Left ventricle myocardium inferior (tissue), 1 donor: ENCODE measurements at places on chromosomes 1 and 21.

- no peak overlapping the region for H3K4me3 ChIP-seq
- peaks cover 27% of the 10 kb centered on the region for H3K4me1 ChIP-seq
- H3K27ac ChIP-seq = peak overlapping the region; percentile 18
- no peaks in the 10 kb centered on the region for H3K36me3 ChIP-seq
- no peak for DNase-seq
- no peaks in the 10 kb centered on the region for H3K27me3 ChIP-seq
Observed at GRCh38 chr1:99539131-99539530, 106.8 kb upstream of the PALMD start.

DNA sequence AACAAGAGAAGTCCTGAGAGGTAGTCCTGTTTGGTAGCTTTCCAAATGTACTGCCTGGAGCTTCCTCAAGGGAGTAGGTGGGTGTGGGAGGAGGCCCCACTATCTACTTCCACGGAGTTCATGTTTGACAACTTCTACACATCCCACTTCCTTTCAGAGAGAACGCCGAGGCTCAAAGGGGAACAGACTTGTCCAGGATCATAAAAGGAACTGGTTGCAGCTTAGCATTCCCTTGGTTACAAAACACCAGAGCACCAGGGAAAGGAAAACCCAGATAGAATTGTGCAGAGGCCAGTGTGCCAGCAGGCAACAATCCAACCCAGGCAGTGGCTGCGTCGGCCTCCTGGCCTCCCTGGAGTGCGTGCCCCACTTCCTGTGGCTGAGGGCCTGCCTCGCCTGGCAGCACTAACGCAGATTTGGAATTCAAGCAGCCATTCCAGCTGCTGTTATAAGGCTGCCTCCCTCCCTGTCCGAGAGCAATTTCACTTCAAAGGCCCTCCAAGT is 4.2 kb upstream of the RAP1GAP start:
- peak overlapping the region; percentile 57 for H3K27ac ChIP-seq
- H3K4me1 ChIP-seq = peaks cover 55% of the 10 kb centered on the region
- peaks cover 16% of the 10 kb centered on the region for H3K36me3 ChIP-seq

GRCh38 chr1:154474802-154475201 is 27.2 kb upstream of the TDRD10 start:
- H3K4me1 ChIP-seq = peaks cover 17% of the 10 kb centered on the region
- no peak for DNase-seq
- no peak overlapping the region for H3K27ac ChIP-seq
- no peaks in the 10 kb centered on the region for H3K36me3 ChIP-seq

DNA sequence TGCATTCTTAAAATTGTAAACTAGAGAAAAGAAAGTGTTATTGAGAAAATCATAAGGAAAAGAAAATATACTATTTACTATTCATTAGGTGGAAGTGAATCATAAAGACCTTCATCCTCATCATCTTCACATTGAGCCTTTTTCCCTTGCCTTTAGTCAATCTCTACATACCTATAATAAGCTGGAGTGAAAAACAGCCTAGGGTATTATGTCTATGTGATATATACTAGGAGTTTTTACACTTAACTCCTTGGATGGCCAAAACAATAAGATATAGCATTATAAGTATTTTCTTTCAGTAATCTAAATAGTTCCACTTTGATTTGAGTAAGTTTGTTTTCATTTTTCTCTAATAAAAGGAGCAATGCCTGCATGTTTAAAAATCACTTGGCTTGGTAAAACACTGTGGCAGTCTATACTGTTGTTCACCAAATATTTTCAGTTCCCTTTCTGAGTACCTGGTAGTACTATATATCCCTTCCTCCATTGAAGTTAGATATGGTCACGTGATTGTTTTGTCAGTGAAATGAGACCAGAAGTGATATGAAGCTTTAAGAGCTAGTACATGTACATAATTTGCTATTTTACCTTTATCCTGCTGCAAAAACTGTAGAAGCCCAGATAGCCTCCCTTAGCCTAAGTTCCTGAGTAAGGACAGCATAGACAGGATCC is 78.3 kb downstream of the CLEC20A start:
- H3K36me3 ChIP-seq = peaks cover 5% of the 10 kb centered on the region
- no peak for DNase-seq
- H3K4me1 ChIP-seq = no peaks in the 10 kb centered on the region
- no peak overlapping the region for H3K4me3 ChIP-seq
- H3K27ac ChIP-seq = no peak overlapping the region

- peaks cover 16% of the 10 kb centered on the region for H3K4me1 ChIP-seq
- H3K27ac ChIP-seq = peak overlapping the region; percentile 86
- no peak for DNase-seq
- H3K27me3 ChIP-seq = peaks cover 10% of the 10 kb centered on the region
- H3K4me3 ChIP-seq = peak overlapping the region; percentile 82
- H3K36me3 ChIP-seq = no peaks in the 10 kb centered on the region
Observed at GRCh38 chr1:31788825-31789256, 24.7 kb upstream of the ADGRB2 start.
